Activated CD8-positive, alpha-beta T cell treated with anti-CD3 and anti-CD28 coated beads, Interleukin-2, amount 10 ng/mL, durations not matched to agents 7 days and 5 days (primary cell): ENCODE measurements at places on chromosomes 6 and 20.

DNA sequence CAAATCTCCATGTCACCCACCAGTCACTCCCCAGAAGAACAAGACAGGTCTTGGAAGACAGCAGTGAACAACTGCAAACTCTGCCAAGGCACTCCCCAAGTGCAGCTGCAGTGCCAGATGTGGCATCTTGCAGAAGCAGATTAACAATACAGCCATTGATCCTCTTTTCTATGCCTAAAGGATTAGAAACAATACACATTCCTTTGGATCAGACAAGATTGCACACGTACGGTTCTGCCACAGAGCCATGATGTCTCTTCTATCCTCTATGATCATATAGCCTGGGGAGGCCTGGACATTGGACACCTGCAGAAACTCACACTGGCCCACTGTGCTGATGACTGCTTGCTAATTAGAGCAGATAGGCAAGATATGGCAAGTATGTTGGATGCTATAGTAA, 155.9 kb downstream of the MYLK4 start:
- no peak overlapping the region for H3K27ac ChIP-seq
- no peak overlapping the region for H3K4me3 ChIP-seq
- H3K4me1 ChIP-seq: peaks cover 10% of the 10 kb centered on the region
- no peaks in the 10 kb centered on the region for H3K36me3 ChIP-seq

DNA sequence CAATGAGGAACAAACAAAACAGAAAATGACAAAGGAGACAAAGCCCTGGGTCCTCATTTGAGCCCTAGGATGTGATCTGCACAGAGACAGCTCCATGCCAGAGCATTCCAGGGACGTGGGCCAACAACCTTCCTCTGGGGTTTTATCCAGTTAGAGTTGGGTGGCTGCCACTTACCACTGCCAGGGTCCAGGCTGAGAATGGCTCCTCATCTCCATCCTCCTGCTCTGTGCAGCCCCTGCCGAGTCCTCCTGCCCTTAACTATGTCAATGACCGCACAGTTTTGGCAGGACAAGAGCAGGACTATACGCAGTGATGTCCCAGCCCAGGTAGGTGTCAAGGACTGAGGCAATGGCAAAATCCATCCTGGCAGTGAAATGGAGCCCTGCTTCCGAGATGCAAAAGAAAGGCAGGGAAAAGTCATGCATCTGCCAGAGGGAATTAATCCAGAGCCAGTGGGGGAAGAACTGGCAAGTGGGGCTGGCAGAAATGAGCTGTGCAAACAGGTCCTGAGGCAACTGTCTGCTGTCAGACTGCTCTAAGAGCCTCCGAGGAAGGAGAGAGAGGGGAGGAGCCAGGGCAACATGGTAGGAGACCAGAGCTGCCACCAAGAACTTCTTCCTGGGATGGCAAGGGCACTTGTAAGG, 449.4 kb downstream of the PTPRT start:
- no peaks in the 10 kb centered on the region for H3K36me3 ChIP-seq
- no peak overlapping the region for H3K27ac ChIP-seq
- no peak overlapping the region for H3K4me3 ChIP-seq
- DNase-seq: no peak

- no peak for DNase-seq
- H3K4me3 ChIP-seq: no peak overlapping the region
- no peaks in the 10 kb centered on the region for H3K4me1 ChIP-seq
- H3K27me3 ChIP-seq: no peaks in the 10 kb centered on the region
- no peaks in the 10 kb centered on the region for H3K36me3 ChIP-seq
Measured at GRCh38 chr20:18004384-18005031, 35.7 kb downstream of the MGME1 start.

GRCh38 chr6:132153221-132153898, 202.2 kb upstream of the CCN2 start:
- no peak overlapping the region for H3K4me3 ChIP-seq
- H3K36me3 ChIP-seq: no peaks in the 10 kb centered on the region
- no peak for DNase-seq
- H3K27me3 ChIP-seq: no peaks in the 10 kb centered on the region
- H3K27ac ChIP-seq: no peak overlapping the region

- H3K4me3 ChIP-seq: no peak overlapping the region
- H3K27me3 ChIP-seq: peaks cover 10% of the 10 kb centered on the region
- no peak for DNase-seq
- H3K27ac ChIP-seq: no peak overlapping the region
- no peaks in the 10 kb centered on the region for H3K4me1 ChIP-seq
Measured at GRCh38 chr20:46773680-46774079, 64.2 kb downstream of the SLC2A10 start.

DNA sequence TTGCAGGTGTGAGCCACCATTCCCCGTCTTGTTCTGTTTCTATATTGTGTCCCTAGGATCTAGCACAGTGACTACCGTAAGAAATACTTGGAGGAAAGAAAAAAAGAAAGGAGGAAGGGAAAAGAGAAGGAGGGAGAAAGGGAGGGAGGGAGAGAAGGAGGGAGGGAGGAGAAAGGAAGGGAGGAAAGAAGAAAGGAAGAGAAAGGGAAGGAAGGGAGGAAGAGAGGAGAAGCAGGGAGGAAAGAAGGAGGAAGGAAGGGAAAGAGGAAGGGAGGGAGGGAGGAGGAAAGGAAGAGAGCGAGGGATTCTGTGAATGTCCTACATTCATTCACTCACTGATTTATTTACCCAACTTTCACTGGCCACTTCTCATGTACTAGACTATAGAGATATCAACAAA, 178.4 kb downstream of the MAFB start:
- no peak for DNase-seq
- H3K36me3 ChIP-seq: no peaks in the 10 kb centered on the region
- no peak overlapping the region for H3K27ac ChIP-seq
- H3K4me3 ChIP-seq: no peak overlapping the region
- H3K27me3 ChIP-seq: no peaks in the 10 kb centered on the region

GRCh38 chr6:134521116-134521501, 203.2 kb upstream of the SGK1 start:
- no peak overlapping the region for H3K4me3 ChIP-seq
- peaks cover 39% of the 10 kb centered on the region for H3K4me1 ChIP-seq
- peaks cover 6% of the 10 kb centered on the region for H3K36me3 ChIP-seq
- H3K27ac ChIP-seq: peak overlapping the region; percentile 32

DNA sequence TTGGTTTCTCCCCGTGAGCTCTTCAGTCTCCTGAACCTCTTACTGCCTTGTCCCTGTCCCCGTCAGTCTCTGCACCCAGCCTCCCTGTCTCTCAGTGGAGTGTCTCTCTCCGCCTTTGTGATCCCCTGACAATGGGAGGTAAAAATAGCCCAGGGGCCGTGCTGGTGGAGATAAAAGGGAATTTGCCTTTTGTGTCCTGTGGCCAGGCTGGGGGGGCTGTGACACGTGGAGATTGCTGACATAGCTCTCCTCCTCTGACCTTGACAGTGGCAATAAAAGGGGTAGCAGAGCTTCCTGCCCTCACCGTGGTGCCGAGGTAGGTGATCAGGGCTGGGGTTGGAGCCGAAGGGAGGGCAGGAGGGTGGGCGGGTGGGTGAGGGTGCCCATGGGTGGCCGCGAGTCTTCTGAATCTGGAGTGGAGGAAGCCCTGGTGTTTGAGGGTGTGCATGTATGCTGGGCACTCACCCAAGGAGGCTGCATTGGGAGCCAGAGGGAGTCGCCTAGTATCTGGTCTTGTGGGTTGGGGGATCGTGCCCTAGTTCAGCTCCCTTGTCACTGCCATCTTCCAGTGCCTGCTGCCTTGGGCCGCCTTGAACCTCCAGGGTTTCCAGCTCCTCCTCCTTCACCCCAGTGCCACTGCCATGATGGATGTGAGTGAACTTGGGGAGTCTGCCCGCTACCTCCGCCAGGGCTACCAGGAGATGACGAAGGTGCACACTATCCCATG, 21.9 kb downstream of the MYH7B start:
- no peak overlapping the region for H3K4me3 ChIP-seq
- DNase-seq: no peak
- no peaks in the 10 kb centered on the region for H3K4me1 ChIP-seq
- H3K27ac ChIP-seq: no peak overlapping the region

GRCh38 chr6:30748851-30749540, 4.6 kb upstream of the IER3 start:
- peaks cover 50% of the 10 kb centered on the region for H3K4me1 ChIP-seq
- no peaks in the 10 kb centered on the region for H3K27me3 ChIP-seq
- no peak overlapping the region for H3K4me3 ChIP-seq
- no peak for DNase-seq
- H3K27ac ChIP-seq: no peak overlapping the region

GRCh38 chr6:4879741-4880275, 103.6 kb downstream of the CDYL start:
- peaks cover 2% of the 10 kb centered on the region for H3K36me3 ChIP-seq
- no peaks in the 10 kb centered on the region for H3K4me1 ChIP-seq
- H3K4me3 ChIP-seq: no peak overlapping the region
- no peaks in the 10 kb centered on the region for H3K27me3 ChIP-seq
- DNase-seq: no peak

GRCh38 chr6:52546678-52547077, 30.2 kb downstream of the TRAM2 start:
- DNase-seq: no peak
- no peak overlapping the region for H3K4me3 ChIP-seq
- no peaks in the 10 kb centered on the region for H3K36me3 ChIP-seq

DNA sequence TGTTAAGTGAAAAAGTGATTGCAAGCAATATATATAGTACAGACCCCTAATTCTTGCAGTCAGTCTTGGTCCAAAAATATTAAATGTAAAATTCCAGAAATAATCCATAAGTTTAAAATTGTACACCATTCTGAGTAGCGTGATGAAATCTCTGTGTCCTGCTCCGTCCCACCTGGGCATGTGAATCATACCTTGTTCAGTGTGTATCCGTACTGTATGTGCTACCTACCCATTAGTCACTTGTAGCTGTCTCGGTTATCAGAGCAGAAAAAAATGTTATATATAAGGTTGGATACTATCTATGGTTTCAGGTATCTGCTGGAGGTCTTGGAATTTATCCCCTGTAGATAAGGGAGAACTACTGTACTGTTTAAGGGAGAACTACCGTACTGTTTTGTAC, 16.3 kb downstream of the IRAK1BP1 start:
- H3K4me1 ChIP-seq: no peaks in the 10 kb centered on the region
- DNase-seq: no peak
- no peak overlapping the region for H3K4me3 ChIP-seq
- H3K27me3 ChIP-seq: no peaks in the 10 kb centered on the region
- peaks cover 1% of the 10 kb centered on the region for H3K36me3 ChIP-seq
- H3K27ac ChIP-seq: no peak overlapping the region

DNA sequence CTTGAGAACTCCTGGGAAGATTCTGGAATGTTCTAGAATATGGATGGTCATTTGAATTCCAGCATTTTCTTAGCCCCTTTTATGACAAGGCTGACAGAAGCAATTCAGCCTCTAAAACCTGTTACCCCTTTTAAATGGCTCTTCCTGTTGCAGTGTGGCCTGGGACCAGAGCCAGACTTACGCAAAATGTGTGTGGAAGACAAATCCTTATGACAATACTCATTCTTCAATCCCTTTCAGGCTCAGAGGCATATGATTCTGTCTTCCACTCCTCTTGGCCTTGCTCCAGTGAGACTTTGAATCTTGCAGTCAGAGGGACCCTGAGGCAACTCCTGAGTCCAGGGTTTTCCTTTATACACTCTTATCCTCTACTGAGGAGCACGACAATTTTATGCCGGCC, 287.0 kb downstream of the CLIC5 start:
- H3K4me1 ChIP-seq: no peaks in the 10 kb centered on the region
- no peak for DNase-seq
- H3K27ac ChIP-seq: no peak overlapping the region
- no peaks in the 10 kb centered on the region for H3K36me3 ChIP-seq
- peaks cover 1% of the 10 kb centered on the region for H3K27me3 ChIP-seq
- no peak overlapping the region for H3K4me3 ChIP-seq

DNA sequence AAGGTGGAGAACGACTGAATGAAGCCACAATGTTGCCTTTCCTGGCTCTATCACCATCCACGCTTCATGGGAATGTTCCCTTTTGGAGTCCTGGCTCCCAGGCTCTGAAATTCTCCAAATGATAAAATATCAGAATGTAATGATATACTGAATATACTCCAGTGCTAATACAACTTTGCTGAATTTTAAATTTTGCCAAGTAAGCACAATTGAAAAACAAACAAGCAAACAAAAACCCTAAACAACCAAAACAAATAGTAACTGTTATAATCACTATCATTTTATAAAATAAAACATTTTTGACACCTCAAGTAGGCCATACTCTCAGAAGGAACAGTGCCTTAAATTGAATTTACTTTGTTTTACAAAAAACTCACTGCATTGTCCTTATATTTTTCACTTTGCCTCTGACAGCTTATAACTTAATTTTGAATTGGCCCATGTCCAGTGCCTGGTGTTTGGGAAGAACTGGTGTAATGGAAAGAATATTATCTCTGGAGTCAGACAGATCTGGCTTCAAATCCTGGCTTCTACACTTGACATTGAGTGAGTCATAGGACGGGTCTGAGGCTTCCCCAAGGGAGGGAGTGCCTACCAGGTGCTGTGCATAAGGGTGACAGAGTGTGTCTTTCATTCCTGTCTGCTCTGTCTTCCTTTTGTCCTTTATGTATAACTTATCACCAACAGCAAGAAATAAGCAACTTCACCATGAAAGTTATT, 698.3 kb downstream of the EPM2A start:
- H3K27ac ChIP-seq: no peak overlapping the region
- no peak overlapping the region for H3K4me3 ChIP-seq
- H3K4me1 ChIP-seq: no peaks in the 10 kb centered on the region
- H3K36me3 ChIP-seq: no peaks in the 10 kb centered on the region
